ENCODE measurements at places on chromosomes 13 and 19.
A peak's percentile ranks its signal among the peaks of the same experiment; 100 is the strongest.

DNA sequence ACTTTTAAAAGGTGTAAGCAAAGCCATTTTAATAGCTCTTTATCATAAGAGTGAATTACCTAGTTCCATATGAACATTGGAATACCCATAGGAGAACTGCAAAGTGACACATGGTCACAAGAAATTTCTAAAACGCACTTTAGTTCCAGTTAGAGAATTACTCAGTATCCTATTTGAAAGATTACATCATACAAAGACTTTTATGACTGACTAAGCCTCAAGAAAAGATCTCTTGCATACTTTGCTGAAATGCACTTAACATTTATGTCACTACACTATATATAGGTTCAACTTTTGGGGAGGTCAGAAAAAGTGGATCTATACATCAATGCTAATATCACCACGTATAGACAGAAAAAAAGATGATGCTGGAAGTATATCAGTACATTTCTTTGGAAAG, 7.1 kb downstream of the PCDH9 start:
- no peak for DNase-seq

DNA sequence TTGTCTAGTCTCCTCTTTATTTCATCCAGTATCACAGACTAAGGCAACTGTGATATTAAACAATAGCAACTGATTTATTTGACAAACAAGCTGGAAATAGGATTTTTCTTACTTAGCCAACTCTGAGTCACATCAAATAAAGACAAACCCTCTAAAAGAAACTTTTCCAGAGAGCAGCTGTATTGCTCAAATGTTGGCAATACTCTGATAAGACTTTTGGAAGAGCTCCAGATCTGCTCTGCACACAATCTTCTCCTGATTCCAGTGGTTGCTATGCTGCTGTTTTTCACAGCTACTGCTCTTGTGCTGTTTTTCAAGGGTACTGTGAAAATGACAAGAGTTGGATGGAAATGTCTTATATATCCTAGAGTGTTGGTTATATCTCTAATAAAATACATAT, 1479.2 kb downstream of the SLITRK5 start:
- no peak for DNase-seq

- no peak for DNase-seq
Observed at GRCh38 chr19:10011974-10012373, 1.3 kb upstream of the RDH8 start.

DNA sequence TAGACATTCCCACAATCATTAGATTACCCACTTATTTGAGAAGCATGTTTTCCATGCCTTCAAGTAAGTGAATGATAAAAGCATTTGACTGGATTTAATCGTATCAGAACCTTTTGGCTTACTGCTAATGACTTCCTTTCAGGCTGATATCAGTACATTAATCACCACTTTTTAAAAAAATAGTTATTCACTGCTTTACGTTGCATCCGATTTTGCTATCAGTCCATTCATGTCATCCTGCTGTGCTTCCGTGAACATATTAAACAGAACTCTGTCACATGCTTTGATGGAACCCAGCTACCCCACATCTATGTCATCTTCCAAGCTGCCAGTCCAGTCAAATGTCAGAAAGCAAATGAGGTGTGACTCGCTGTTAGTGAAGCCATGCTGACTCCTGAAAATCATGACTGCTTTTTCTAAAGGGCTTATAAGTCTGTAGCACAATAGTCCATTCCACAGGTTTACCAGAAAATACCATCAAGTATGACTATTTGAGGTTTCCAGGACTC, 440.9 kb downstream of the IRS2 start:
- no peak for DNase-seq

- DNase-seq, result no peak
Observed at GRCh38 chr19:4064149-4064495, 2.6 kb downstream of the ZBTB7A start.

- DNase-seq, result no peak
Observed at GRCh38 chr13:74409551-74409950, 275.3 kb upstream of the KLF12 start.

- DNase-seq, result peak; percentile 68
Observed at GRCh38 chr13:26965952-26966700, 205.5 kb downstream of the USP12 start.

DNA sequence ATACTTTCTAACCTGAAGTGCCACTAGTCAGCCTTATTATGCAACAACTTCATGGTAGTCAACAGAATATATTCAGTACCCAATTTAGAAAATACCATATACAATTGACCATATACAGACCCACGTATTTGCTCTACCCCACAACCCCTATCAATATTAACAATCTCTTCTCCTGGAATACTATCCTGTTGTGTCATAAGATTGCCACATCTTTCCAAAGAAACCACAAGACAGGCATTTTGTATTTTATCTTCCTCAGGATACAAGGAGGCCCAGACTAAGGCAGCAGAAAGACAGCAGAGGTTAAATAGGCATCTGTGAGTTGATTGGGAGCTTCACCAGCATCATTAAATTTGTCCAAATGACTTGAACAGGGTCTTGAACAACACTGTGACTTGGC, 4.5 kb downstream of the SPART start:
- DNase-seq, result no peak

DNA sequence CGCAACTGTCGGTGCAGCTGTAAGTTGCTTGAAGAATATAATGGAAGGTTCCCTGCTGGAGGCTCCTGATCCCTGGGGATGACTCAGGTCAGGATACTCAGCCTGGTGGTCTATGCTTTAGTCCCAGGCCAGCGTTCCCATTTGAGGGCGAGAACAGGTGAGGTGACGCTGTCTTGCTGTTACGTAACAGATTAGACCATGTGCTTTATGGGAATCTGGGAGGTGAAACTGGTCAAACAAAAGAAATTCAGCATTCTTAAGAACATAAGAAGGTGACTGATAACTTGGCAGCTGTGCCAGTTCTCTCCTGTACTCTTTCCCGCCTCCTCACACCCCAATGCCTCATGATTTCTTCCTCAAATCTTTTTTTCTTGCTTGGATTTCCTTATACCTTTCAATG, at the start of gene CXCL17:
Gene CXCL17, minus strand, starts transcription at position 114 of the 400 bp plus-strand sequence. CDS start 114 bp downstream, outside the sequence.
- no peak for DNase-seq

DNA sequence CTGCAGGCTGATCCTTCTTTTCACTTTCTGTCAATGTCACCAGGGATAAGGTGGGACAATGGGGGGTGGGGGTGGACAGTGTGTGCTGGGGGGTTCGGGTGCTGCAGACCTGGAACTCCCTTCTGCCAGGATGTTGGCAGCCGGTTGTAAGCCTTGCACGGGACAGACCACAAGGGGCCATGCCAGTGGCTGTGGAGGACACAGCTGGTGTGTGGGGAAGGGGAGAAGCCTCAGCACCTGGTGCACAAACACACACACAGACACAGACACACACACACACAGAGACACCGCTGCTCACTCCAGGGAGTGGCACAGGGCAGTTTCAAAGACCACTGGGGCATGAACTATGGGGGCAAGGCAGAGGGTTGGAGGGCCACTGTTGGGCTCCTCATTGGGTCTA, 3.6 kb downstream of the F2RL3 start:
- DNase-seq, result no peak

GRCh38 chr13:33286128-33286527, 573 bp upstream of the STARD13 start:
- no peak for DNase-seq

- DNase-seq, result no peak
Observed at GRCh38 chr13:26619358-26619757, 61.9 kb downstream of the WASF3 start.

DNA sequence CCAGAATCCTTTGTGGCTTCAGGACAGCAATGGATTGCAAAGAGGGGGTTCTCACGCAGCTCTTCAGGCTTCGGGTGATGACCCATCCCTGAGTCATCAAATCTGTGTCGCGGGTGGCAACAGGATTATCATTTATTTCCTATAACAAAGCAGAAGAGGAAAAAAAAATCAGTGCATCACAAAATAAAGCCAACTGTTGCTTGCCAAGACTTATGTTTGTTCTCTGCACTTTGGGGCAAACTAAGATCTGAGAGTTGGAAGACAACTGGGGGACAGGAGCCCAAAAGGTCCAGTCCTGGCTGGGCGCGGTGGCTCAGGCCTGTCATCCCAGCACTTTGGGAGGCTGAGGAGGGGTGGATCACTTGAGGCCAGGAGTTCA, 6.4 kb downstream of the GNA15 start:
- DNase-seq, result no peak

DNA sequence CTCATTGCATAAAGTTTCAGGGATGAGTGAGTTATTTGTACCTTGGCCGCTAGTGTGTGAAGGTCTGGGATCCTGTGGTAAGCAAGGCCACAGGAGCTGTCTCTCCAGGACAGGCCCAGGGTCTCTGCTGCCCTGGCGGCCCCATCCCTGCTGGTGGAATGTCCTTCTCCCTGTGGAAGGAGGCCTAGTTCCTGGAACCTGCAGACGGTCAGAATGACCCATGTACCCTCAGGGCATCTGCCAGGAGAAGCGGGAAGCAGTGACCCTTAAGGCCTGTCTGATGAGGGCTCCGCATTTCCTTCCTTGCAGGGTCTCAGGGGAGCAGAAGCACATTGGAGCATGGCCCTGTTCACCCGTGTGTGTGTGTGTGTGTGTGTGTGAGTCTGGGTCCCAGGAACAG, 32.1 kb upstream of the SOX1 start:
- no peak for DNase-seq

GRCh38 chr13:42985312-42986175, 6.5 kb downstream of the EPSTI1 start:
- no peak for DNase-seq

GRCh38 chr19:9801976-9802375, 16.9 kb downstream of the FBXL12 start:
- DNase-seq, result no peak

DNA sequence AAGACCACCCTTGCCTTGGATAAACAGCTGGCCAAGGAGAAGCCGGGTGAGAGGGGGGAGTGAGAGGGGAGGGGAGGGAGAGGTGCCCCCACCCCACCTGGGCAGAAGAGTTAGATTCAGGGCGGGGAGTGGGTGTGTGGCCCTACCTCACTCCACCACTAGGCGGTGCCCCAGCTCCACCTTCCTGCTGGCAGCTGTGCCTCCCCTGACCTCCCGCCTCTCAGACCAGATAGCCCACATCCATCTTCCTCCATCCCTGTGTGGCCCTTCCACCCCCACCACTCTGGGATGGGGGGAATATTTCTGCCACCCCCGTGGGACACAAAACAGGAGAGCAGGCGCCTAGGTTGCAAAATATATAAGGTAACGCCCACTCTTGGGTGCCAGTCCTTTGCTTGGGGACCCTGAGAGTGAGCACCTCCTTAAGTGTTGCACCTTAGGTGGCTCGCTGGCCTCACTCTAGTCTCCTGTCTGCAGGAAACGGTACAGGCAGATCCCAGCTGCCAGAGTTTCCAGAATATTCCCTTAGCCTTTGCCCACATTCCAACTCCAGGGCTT, 13.8 kb upstream of the EHD2 start:
- peak; percentile 25 for DNase-seq

DNA sequence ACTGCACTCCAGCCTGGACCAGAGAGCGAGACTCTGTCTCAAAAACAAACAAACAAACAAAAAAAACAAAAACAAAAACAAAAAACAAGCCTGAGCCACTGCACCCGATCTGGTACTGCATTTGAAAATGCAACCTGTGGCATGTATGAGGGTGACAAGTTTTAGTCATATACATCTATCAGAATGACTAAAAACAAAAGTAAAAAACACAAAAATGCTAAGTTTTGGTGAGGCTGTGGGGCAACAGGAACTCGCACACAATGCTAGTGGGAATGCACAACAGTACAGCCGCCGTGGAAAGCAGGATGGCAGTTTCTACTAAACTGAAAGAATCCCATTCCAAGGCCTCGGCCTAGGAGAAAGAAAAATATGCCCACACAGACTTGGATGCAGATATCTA, 7.8 kb downstream of the EBPL start:
- no peak for DNase-seq

- no peak for DNase-seq
Observed at GRCh38 chr13:114047358-114047881, 73.5 kb upstream of the C13orf46 start.

- DNase-seq, result no peak
Observed at GRCh38 chr19:5137114-5137513, 168.2 kb downstream of the KDM4B start.

- no peak for DNase-seq
Observed at GRCh38 chr13:40273253-40274025, 393.0 kb downstream of the FOXO1 start.

GRCh38 chr13:101265934-101266333, 150.4 kb downstream of the NALCN start:
- no peak for DNase-seq

DNA sequence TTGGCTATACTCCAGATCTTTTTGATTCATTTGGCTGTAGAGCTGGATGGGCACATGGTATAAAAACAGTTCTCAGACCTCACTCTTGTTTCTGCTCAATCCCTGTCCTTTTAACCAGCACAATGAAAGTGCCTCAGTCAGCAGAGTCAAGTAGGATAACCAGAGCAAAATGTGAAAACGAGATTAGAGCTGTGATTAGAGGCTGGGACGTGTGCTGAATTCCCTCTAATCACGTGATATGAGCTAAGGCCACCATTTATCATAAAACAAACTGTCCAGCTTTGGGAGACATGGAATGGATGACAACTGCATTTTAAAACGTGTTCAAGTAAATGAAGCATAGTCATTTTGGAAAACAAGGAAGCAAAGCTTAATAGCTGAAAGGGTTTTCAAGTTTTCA, 54.1 kb downstream of the GJA3 start:
- no peak for DNase-seq

All from NCI-H2081 (cell line).